GM06990 (cell line): ENCODE measurements at places on chromosomes 1 and 21.

DNA sequence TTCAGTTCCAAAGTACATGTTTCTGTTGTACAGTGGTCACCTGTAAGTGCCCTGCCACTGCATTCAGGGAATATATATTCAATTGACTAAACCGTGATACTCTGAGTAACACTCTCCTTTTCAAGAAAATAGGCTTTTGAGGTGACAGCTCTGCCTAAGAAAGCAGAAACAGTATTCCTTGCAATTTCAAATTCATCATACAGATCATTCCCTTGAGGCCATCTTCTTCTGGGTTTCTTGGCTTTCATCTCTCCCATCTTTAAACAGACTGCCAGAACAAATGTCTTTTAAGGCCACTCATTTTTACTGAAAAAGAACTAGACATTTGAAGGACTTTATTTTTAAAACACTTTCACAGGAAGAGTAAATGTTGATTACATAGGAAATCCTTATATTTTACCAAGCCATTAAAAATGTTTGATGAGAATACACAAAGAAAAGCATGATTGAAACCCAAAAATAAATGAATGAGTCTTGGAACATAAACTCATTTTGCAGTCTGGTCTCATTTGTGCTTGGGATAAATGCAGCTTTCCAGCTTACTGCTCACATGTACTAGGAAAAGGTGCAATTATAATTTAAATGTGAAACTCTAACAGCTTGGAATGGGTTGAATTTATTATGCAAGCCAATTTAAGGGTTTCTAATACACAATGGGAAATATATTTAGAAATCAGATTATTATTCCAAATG is 34.7 kb downstream of the PLPPR5 start:
- DNase-seq: no peak

DNA sequence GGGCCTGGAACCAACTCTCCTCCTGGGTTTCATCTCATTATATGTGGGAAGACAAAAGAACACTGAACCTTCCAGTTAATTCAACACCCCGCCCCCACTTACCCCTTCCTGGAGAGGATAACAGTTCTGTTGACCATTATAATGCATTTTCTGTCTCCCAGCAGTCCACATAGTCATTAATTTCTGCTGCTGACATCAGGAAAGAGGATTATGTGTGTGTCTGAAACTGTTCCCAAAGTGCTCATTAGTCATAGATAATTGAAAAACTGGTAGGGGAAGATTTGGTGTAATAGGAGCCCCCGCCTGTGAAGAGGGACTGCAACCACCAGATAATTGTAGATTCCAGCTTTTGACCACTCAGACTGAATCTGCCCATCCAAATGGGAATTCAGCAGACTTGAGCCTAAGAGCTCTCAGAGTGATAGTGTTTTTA is 208.7 kb downstream of the FGGY start:
- DNase-seq: no peak

GRCh38 chr1:153456396-153456795 is 4.1 kb downstream of the S100A7 start:
- DNase-seq: no peak

- no peak for DNase-seq
Measured at GRCh38 chr1:59468828-59469428, 172.0 kb downstream of the FGGY start.

DNA sequence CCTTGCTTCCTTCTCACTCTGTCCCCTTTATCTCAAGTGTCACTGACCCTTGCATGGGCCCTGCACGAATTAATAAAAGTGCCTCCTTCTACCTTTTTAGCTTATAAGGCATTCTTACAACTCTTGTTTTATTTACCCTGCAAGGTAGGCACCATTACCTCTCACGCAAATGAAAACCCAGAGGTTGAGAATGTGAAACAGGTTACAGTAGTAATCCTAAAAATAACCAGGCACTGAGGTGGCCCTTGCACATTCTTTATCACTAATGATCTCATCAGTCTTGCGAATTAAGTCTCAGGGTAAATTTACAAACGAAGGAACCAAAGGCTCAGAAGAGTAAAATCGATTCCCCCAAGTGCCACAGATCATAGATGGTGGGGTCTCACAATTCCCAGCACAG is 3.7 kb downstream of the GLIS1 start:
- DNase-seq: no peak

DNA sequence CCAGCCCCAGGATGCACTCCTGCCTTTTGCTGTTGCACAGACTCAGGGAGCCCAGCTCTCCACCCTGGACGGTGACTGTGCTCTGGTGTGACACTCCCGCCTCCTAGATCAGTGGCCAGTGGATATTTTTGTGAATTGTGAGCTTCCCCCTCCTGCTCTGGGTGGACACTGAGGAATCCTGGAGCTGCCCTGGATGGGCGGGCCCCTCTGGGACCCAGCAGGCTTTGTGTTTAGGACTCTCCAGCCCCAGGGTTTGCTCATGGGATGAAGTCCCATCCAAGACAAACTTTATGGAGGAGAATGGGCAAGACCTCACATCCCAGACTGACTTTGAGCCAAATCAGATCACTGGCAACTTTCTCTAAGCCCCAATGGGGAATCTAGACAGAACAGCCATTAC is 16.1 kb downstream of the SLC6A9 start:
- DNase-seq: no peak

DNA sequence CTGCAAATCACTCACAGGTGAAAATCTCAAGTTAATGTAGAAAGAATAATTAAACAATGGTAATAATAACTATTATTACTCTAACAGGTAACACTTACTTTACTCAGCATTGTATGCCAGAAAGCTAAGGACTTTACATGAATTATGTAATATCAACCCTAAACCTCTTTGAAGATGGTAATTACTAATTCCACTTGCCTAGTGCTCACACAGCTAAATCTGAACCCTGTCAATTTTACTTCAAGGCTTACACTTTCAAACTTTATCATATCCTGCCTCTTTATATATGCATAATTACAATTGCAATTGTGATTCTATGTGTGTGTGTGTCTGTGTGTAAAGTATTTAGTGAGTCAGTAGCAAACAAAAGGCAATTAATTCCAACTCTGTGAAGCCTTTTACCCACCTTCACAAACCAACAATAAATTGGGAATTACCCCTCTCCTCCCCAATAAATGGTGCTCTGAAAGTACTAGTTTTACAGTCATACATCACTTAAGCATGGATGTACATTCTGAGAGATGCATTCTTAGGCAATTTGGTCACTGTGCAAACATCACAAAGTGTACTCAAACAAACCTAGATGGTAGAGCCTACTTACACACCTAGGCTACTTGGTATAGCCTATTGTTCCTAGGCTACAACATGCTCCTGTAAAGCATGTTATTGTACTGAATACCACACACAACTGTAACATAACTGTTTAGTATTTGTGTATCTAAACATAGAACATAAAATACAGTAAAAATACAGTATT is 5.9 kb downstream of the ZNF644 start:
- no peak for DNase-seq

DNA sequence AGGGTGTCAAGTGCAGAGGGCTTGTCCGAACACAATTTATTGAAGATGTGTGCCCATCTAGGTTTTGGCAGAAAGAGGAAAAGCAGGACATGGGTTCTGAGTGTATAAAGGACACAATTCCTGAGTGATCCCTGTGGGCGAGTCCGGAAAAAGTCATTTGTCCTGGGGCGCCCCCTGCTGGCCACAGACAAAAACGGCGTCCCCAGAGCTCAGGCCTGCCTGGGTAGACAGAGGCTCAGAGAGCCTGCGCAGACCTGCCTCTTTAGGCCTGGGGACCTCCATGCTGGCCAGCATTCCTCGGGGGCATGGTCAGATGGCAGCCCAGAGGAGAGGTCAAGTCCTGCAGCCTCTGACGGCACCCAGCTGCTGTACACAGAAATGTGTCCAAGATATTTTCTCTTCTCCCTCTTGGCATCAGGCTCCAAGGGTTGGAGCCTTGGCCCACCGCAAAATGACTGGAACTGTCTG is 65.5 kb upstream of the LRP8 start:
- DNase-seq: peak; percentile 39

GRCh38 chr1:41674522-41674921 is 190.0 kb upstream of the EDN2 start:
- no peak for DNase-seq

DNA sequence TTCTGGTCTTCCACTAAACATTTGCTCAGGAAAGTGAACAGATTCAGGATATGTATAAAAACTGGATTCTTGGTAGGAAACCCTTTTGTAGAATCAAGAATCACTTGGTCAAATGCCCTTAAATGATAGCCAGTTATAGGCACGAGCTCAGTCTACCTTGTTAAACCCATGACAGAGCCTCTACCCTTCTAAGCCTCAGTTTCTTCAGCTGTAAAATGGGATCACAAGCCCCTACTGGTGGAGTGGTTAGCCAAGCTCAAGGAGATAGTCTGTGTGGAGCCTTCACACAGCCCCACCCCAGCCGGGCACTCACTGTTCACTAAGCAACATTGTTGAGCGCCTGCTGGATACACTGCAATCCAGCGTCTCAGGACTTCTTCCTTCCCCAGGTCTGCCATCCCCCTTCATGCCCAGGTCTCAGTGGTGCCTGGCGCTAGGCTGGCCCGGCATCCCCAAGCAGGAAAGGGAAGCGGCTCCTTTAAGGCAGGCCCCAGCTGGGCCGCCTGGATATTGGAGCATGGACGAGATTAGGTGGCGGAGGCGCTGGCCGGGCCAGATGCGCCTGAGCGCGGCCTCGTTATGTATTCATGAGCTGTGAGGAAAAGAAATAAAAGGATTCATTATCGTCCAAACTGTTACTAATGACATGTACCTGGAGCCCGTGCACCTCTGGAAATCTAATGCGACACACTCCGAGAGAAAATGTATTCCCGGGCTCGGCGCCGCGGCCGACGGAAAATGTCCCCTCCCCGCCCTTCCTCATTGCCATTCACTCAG is 75.6 kb downstream of the TAS1R2 start:
- DNase-seq: no peak

- DNase-seq: no peak
Measured at GRCh38 chr21:29873908-29874307, 65.9 kb downstream of the GRIK1 start.

- no peak for DNase-seq
Measured at GRCh38 chr1:1895456-1896336, 4.8 kb upstream of the GNB1 start.

GRCh38 chr1:66271904-66272254 is 262.1 kb upstream of the SGIP1 start:
- DNase-seq: no peak

- DNase-seq: no peak
Measured at GRCh38 chr21:21268061-21268471, 269.9 kb downstream of the NCAM2 start.

- no peak for DNase-seq
Measured at GRCh38 chr1:212118167-212118871, 82.8 kb downstream of the DTL start.

GRCh38 chr1:47424336-47424982 is 8.4 kb downstream of the FOXE3 start:
- DNase-seq: no peak

GRCh38 chr1:175130649-175131045 is 61.9 kb downstream of the KIAA0040 start:
- no peak for DNase-seq

DNA sequence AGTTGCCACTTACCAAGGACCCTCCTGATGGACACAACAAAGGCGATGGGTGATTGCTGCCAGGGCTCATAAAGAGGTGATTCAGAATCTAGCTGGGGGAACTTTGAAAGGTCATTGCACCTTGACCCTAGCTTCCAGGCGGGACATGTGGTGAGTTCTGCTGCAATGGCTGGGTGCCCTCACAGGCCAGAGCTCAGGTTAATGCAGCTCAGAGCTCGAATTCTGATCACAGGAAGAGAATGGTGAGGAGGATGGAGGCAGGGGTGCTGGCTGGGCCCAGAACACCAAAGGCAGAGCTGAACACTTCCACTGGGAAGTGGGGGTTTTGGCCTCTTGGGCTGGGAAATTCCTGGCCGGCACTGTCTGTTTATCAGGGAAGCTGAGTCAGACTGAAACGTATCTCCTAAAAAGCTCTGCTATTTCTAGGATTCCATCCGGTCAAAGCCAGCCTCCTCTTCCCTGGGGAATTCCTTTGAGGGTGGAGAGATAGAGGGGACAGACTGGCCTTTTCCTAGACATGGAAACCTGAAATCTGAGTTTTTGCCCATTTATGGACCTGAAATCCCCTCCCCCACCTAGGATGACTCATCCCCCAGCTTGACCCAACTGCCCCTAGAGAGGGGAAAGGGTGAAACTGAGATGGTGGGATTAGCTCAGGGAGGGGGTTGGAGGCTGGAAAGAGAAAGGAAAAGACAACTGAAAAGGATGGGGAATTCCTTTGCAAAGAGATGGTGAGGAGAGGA is 27.2 kb downstream of the NUAK2 start:
- no peak for DNase-seq

- DNase-seq: peak; percentile 79
Measured at GRCh38 chr1:34162852-34163766, 1.9 kb downstream of the CSMD2 start.

- DNase-seq: no peak
Measured at GRCh38 chr1:58657082-58657481, 42.8 kb downstream of the MYSM1 start.

GRCh38 chr1:40042341-40042740 is 1.8 kb downstream of the CAP1 start:
- no peak for DNase-seq

DNA sequence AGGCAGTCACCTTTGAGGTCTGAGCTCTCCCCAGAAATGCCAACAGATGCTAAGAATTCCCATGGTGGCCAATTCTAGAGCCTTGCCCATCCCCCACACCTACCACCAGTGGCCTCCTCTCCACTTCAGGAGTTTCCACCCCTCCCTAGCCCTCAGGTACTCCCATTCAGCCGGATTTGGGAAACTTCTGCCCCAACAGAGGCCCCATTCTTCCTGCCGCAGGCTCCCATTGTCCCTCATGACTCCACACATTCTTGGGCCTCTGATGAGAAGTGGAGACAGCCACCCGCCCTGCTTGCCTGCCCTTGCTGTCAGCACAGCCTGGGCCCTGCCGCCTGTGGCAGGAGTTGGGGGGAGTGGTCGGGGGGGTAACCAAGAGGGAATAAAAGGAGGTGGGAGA is 4.6 kb downstream of the BLACAT1 start:
- no peak for DNase-seq

- DNase-seq: no peak
Measured at GRCh38 chr21:45948576-45949141, 32.9 kb upstream of the COL6A1 start.

GRCh38 chr1:54665852-54666251 is 24.3 kb downstream of the MROH7 start:
- no peak for DNase-seq

DNA sequence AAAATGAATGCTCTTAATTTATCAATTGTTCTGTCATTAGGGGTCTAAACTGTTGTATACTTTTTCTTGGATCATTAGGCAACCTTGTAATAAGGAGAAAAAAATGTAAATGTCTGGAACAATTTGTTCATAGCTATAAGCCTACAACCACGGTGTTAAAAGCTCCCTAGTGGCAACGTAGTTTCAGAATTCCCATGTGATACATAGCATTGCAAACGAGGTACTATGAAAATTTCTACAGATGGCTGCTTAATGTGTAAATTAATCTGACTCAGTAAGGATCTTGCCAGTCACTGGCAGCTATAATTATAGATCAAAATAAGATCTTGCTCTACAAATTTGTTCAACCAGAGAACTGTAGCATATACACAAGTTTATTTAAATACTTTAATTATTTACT is 304.1 kb upstream of the ADGRL4 start:
- no peak for DNase-seq
